ENCODE measurements at places on chromosomes 3 and 15.

DNA sequence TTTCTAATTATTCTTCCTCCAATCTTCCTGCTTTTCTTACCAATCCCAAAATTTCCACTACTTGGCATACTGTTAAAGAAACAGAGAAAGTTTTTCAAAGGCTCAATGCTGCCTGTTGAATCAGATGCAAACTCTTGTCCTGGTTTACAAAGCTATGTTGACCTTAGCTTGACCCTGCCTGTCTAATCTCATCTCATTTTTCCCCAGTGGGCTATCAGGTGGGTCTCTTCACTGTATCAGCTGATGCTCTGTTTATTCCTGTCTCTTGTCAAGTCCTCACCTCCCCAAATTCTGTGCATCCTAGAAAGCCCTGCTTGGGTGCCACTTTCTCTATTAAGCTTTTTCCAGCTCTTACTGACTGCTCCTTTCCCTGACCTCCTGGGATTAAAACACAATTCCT is 18.2 kb downstream of the NFKBIZ start:
- no peak for DNase-seq

DNA sequence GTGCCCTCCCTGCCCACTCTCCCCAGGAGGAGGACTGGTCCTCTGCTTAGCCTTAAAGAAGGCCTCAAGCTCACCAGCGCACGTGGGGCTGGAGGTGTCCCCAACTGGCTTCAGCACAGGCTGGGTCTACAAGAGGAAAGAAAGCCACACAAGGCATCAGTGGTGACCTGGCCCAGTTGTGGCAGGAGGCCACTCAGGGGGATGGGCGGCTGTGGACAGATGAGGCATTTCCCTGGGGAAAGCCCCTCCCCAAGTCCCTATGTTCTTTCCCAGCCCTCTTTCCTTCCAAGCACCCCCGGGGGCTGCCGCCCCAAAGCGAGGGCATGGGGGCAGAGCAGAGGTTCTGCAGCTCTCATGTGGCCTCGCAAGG is 155.2 kb upstream of the TLE3 start:
- DNase-seq = no peak

DNA sequence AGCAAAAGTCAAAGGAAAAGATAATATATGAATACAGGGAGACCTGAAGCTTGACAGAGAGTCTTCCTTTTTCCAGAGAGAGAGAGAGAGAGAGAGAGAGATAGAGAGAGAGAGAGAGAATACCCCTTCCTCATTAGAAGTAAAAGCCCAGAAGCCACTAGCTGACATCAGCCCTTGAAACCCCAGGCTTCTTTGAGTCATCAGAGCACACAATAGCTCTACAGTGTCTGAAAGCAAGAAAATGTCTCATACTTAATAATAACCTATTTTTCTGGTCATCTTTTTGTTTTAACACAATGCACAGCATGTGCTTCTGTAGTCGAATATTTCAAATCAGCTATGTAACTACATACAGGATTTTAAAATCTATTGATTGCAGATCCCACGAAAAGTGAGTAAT is 109.2 kb upstream of the NANOGP8 start:
- no peak for DNase-seq

DNA sequence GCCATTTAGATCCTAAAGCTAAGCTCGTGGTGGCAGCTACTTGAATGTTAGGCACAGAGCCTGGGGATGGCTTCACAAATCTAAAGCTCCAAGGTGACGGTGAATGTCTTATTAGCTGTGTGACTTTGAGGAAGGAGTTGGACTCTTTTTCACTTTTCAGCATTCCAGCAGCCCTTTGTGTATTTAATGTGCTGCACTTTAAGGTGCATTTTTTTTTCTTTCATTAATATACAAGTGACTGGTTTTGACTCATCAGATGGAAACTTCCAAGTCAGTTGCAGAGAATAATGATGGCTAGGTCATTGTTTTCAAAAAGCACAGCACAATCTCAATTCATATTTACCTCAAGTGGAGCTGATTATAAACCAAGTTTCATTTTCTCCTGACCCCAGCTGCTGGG is 55.8 kb downstream of the TMED3 start:
- no peak for DNase-seq

DNA sequence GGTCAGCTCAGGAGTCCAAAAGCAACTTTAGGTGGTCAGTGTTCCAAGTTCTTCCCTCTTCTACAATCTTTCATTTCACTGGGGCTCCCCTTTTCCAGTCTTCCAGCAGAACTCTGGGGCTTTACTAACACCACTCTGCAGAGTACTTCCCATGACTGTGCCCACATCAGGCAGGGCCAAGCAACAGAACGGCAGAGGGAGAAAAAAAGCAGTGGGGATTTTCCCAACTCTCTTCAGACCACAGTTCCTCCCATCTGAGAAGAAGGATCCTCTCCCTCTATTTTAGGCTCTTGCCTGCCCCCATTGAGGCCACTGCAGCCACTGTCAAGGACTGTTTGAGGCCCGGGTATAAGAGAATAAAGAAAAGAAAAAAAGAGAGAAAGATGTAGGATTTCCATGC is 70.7 kb downstream of the TTBK2 start:
- no peak for DNase-seq

DNA sequence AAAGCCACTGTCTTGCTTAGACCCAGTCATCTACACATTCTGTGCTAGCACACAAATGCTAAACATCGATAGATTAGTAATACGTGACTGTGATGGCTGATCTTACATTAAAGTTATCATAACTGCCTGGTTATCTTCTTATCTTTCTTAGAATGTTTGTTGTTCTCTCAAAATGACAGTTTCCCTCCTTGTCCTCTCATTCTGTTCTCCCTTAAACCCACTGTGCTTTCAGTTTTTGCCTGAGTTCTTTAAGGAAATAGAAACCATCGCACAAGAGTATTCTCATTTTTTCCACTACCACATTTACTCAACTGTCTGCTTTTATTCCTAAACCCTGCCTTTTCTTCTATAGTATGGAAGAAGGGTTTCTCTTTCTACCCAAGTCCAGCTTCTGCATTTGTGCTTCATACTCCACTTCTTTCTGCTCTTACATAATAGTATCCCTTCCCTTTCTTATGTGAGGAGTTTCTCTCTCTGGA is 17.1 kb downstream of the STX19 start:
- no peak for DNase-seq

- no peak for DNase-seq
These were observed 436.1 kb downstream of the CHL1 start for GRCh38 chr3:632571-633170.

- no peak for DNase-seq
These were observed 72.3 kb downstream of the ZNF609 start for GRCh38 chr15:64532521-64533315.

- peak; percentile 60 for DNase-seq
These were observed 499.8 kb downstream of the FOXP1 start for GRCh38 chr3:71083726-71084131.

GRCh38 chr3:179950840-179951239 is 85.9 kb downstream of the PEX5L start:
- no peak for DNase-seq

DNA sequence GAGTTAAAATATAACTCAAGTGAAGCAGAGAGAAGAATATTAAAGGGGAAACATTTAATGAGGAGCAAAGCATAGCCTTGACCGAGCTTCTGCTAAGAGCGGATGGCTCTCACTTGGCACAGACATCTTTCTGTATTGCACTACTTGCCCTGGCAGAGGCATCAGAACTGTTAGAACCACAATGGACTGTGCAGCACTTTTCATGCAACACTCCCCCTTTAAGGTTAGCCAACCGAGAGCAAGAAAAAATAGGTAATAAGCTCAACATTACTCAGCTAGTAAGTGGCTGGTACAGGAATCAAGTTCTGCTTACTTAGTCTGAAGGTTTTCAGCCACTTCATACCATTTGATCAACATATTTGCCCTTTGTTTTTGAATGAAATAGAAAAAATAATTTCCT is 33.7 kb downstream of the CRTC3 start:
- no peak for DNase-seq

- no peak for DNase-seq
These were observed 81.3 kb upstream of the ATP10A start for GRCh38 chr15:25944386-25944785.

DNA sequence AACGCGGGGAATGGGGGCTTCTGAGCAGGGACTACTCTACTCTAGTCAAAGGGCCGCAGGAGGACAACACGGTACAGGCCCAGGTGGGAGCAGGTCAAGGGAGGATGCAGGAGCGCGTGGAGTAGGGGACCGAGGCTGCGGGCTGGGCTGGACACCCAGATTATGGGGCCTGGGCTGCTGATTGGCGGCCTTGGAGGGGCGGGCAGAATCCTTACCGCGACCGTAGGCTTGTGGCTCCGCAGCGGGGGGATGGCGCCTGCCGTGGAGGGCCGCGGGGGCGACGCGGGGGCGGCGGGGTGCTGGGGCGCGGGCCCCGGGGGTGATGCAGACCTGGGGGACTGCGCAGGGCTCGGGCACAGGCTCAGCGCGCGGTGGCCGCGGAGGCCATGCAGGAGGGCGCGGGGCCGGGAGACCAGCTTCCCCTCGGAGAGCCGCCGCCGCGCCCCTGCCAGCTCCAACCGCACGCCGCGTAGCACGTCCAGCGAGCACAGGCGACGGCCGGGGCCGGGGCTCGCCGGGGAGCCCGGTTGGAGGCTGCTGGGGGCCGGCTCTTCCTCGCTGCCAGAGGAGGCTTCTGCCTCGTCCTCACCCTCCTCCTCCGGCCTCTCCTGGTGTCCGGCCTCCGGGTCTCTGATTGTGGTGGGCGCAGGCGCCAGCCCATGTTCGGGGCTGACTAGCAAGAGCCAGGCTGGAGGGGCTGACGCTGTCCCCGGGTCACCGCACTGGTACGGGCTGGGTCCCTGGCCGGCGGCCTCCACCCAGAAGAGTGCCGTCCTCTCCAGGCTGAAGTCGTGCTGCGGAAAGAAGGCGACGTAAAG is 12.9 kb downstream of the UBAP1L start:
- no peak for DNase-seq

GRCh38 chr3:171836855-171837254 is 6.3 kb upstream of the TMEM212 start:
- DNase-seq = no peak

DNA sequence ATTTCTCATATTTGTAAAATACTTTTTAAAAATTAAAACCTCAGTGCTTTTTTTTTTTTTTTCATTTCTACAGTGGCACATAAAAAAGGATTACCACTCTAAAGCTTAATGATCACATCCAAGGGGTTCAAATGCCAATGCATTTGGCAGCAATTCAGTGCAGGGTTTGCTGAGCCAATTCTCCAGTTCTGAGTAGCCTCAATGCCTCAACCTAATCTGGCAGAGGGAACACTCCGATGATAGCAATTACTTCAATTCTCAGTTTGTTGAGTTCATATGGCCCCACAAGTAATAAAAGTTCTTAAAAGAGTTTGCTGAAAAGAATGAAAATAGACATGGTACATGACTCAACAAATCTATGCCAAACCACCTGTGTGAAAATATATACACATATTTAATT is 79.3 kb upstream of the RBMS3 start:
- no peak for DNase-seq

DNA sequence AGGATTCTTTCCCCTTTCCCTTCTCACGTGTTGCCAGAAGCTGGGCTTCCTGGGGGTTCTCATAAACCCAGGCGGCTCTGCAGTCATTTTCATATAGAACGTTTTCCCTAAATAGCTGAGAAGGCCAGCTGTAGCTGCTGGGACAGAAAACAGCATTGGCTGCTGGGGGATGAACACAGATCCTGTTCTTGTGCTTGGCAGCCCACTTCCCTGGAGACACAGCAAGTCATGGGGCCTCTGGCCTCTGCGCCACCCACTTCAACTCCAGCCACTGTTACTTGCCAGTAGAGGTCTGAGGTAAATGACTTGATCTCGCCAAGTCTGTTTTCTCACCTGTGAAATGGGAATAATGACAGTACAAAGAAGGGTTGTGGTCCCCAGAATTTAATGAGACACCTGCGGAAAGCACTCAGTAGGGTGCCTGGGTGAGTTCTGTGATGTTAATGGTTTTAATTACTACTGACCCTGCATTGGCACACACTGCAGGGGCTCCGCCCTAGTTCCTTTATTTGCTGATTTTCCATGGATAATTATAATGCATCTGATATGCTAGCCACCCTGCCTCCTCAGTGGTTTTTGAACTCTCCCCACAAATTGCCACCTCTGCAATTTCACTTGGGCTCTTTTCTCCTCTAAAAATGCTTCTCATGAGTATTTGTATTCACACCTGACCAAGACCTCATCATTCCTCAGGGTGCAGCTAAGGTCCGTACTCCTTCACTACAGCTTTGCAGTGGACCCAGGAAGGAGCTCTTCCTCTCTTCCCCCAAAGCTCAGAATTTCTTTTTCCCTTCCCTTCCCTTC is 274.7 kb downstream of the RPLP1 start:
- no peak for DNase-seq

DNA sequence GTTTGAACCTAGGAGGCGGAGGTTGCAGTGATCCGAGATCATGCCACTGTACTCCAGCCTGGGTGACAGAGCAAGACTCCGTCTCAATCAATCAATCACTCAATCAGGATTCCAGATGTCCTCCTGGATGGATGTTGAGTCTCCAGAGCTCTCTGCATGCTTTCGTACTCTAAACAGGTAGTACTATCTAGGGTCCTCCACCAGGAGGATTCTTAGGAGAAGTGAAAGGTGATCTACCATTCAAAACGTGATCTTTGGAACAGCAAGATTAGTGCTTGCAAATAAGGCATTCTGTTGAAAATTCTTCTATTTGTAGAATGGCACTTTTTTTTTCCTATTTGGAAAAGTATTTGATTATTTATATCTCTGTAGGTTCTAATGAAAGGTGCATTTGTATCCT is 34.3 kb downstream of the CNOT10 start:
- no peak for DNase-seq

- no peak for DNase-seq
These were observed 110.9 kb downstream of the ASB7 start for GRCh38 chr15:100713163-100713867.

DNA sequence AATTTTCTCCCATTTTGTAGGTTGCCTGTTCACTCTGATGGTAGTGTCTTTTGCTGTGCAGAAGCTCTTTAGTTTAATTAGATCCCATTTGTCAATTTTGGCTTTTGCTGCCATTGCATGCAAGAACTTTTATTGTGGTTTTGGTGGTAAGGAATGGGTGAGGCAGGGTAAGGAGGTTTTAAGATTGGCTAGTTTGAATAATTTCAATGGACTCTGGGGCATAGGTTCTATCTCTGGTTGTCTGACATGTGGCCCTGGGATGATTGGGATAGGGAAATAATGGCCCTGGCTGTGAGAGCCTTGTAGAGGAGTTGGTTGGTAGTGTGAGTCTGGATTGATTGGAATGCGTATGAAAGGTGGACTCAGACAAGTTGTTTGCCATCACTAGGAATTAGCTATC is 38.0 kb downstream of the SEC22A start:
- DNase-seq = no peak

DNA sequence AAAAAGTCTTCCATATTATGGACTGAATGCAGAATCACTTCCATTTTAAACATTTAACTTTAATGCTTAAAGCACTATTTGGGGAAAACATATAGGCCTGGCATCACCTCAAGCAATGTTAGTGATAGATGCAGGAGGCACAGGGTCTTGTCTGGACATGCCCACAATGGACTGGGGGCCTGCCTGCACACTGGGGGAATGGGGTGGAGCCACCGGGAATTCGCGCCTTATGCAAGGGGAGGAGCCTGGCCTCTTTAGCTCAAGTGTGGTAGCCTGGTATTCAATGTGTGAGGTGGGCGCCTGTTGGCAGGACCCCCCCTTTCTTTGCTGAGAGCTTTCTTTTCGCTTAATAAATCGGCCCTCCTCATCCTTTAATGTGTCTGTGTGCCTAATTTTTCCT is 29.9 kb downstream of the ACKR4 start:
- DNase-seq = no peak

- DNase-seq = no peak
These were observed 16.6 kb downstream of the KLF15 start for GRCh38 chr3:126340596-126340942.
